ENCODE measurements at places on chromosomes 12 and 14. TPM values are rescaled to one million over a fixed set of nuclear protein-coding genes. Genes with fewer than 3 reads are reported as not detected.

DNA sequence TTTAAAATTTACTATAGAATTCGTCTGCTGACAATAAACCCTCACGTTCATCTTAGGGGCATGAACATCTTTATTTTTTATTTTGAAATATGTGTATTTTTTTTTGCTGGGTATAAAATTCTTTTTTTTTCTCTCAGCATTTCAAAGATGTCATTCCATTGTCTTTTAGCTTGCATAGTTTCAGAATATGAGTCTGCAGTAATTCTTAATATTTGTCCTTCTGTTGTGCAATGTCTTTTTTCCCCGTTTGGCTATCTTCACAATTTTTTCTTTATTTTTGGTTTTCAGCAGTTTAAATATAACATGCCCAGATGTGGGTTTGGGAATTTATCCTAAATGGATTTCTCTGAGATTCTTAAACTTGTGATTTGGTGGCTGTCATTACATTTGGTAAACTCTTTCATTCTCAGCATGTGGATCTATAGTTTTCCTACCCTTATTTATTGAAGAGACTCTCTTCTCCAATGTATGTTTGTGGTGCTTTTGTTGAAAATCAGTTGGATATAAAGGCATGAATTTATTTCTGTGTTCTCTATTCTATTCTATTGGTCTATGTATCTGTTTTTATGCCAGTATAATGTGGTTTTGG is 37.8 kb upstream of the PLBD1 start:
- H3K27me3 ChIP-seq = peaks cover 12% of the 10 kb centered on the region
- no peaks in the 10 kb centered on the region for H3K36me3 ChIP-seq
- no peaks in the 10 kb centered on the region for H3K4me1 ChIP-seq
- no peak overlapping the region for H3K27ac ChIP-seq
- DNase-seq = no peak

- no peak overlapping the region for H3K4me3 ChIP-seq
- H3K4me1 ChIP-seq = peaks cover 29% of the 10 kb centered on the region
- DNase-seq = no peak
- peaks cover 85% of the 10 kb centered on the region for H3K27me3 ChIP-seq
These were observed 8.4 kb downstream of the B4GALNT1 start for GRCh38 chr12:57624441-57625220.

Gene ASCL1
- total RNA-seq = not detected

- no peak overlapping the region for H3K4me3 ChIP-seq
- H3K36me3 ChIP-seq = no peaks in the 10 kb centered on the region
- no peaks in the 10 kb centered on the region for H3K27me3 ChIP-seq
- DNase-seq = no peak
These were observed 257.0 kb downstream of the ETNK1 start for GRCh38 chr12:22881878-22882385.

DNA sequence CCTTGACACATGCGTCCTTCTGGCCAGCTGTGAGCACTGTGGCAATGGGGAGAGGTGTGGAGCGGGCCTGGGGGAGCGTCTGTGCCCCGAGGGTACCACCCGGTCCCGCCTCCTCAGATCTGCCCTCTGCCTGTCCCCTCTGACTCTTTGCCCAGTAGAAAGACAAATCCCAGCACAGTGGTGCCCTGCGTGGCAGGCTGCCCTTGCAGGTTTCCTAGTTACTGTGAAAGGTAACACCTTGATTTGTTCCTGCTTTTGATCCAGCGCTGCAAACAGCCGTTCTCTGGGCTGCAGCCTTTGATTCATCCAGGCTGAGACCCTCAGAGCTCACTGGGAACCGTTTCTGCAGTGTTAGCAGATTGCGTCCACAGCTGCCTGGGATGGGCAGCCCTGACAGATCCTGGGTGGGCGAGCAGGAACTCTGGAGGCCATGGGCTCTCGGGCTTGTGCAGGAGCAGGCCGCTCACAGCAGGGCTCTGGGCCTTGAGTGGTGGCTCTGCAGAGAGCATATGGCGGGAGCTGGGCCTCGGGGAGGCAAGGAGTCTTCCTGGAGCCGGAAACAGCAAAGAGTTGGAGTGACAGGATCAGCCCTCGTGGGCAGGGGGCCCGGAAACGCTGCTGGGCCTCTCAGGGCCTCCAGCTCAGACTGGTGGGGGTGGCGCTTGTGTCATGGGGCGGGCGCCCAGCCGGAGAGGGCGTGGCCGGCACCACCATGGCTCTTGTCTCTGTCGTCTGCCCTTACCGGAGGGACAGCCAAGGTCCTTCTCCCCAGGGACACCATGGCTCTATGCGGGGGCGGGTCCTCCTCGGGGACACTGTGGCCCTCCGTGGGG is 16.6 kb downstream of the FBRSL1 start:
- peak; percentile 85 for DNase-seq
- H3K27ac ChIP-seq = peak overlapping the region; percentile 56
- H3K4me3 ChIP-seq = peak overlapping the region; percentile 54
- peaks cover 50% of the 10 kb centered on the region for H3K4me1 ChIP-seq
- no peaks in the 10 kb centered on the region for H3K27me3 ChIP-seq
- H3K36me3 ChIP-seq = peaks cover 2% of the 10 kb centered on the region

Gene TBC1D30
- total RNA-seq = 0.17 TPM

Gene AICDA
- total RNA-seq = not detected

Gene STXBP6
- not detected for total RNA-seq

- H3K27ac ChIP-seq = no peak overlapping the region
- peaks cover 7% of the 10 kb centered on the region for H3K4me1 ChIP-seq
- no peaks in the 10 kb centered on the region for H3K27me3 ChIP-seq
- DNase-seq = no peak
These were observed 67.6 kb downstream of the KIF21A start for GRCh38 chr12:39375206-39375808.

Gene AKAP6
- total RNA-seq = 2.0 TPM

DNA sequence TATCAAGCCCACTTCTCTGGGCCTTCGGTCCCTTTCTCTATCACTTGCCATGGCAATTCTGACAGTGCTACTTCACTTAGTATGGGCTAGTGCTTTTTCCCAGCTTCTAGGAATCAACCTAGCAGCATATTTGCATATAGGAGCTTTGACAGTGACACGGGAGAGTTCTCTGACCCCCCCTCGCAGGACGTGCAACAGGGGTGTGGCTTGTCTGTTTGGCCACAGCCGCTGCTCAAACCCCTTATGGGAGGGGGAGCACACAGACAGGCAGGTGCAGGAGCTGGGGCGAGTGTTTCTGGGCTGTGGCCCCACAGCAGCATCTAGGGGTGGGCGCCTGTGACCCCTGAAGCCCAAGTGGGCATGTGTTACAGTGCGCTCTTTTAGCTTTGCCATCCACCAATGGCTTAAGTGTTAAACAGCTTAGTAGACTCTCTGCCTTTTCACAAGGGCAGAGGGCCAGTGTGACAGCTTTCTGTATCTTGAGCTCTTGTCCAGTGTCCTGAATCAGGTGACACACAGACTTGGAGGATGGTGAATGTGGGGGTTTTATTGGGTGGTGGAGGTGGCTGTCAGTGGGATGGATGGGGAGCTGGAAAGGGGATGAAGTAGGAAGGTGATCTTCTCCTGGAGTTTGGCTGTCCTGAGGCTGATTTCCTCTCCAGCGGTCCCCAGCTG is 229.3 kb downstream of the PCNX1 start:
- no peaks in the 10 kb centered on the region for H3K4me1 ChIP-seq
- no peak overlapping the region for H3K4me3 ChIP-seq

Gene SLCO1A2
- total RNA-seq = not detected

DNA sequence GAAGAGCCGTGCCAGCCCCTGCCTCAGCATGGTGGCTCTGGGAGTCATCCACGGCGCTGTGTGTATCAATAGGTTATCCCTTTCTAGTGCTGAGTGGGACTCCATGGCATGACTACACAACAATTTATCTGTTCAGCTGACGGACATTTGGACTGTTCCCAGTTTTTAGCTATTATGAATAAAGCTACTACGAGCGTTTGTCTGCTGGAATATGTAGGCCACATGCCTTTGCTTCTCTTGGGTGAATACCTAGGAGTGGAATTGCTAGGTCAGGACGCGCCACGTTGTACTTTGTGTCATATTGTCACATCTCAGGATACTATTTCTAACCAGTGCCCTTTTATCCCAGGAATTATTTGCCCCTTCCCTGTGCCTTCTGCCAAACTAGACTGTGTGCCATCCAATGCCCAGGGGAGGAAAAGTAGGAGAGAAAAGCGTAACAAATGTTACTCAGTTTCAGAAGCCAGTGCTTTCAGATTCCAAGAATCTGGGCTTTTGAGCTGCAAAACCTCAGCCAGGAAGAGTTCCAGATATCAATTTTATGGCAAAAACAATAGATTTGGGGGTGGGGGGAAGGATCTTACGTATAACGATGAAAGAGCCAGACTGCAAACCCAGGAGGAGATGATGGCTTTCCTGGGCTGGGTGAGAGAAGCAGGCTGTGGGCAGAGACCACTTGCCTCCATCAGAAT is 62.5 kb upstream of the NCOR2 start:
- H3K27ac ChIP-seq = no peak overlapping the region
- no peaks in the 10 kb centered on the region for H3K27me3 ChIP-seq
- DNase-seq = no peak
- H3K4me3 ChIP-seq = no peak overlapping the region
- H3K36me3 ChIP-seq = no peaks in the 10 kb centered on the region

Gene OAS1
- total RNA-seq = 41.6 TPM

DNA sequence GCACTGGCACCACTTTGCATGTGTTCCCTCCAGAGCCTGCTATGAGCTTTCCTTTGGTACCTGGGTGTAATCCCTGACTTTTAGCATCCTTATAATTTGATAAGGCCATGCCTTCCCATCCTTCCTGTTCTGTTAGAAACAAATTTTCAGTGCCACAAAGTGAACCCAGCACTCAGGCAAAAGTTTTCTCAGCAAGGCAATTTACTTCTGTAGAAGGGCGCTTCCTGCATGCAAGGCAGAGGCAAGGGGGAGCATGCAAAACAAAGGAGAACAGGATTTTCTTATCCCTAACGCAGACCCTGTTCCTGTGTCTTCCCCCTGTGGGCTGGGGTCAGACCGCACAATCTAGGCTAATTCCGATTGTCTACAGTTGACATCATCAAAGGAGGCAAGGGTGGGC is 108.7 kb downstream of the RIN3 start:
- DNase-seq = no peak
- H3K4me1 ChIP-seq = peaks cover 3% of the 10 kb centered on the region
- no peak overlapping the region for H3K27ac ChIP-seq
- H3K27me3 ChIP-seq = no peaks in the 10 kb centered on the region

DNA sequence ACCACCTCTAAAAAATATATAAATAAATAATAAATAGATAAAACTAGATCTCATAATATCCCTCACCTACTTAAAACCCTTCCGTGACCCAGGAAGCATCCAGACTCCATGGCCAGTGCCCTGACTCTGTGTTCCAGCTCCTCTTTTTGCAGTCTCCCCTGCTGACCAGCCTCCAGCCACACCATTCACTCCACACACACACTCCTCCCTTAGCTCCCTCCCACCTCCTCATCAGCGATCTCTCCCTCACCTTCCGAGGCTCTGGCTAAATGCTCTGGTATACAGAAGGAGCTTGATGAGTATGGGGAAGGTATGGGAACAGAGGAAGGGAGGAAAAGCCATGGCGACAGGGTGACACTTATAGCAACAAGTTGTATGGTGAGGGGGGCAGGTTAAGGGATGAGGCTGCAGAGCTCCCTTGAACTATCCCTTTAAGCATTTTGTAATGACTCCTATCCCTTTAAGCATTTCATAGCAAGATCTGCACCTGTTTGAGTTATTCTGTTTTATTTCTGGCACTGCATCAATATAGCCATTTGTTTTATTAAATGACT is 26.1 kb upstream of the EIF4B start:
- no peaks in the 10 kb centered on the region for H3K4me1 ChIP-seq
- DNase-seq = no peak
- H3K4me3 ChIP-seq = no peak overlapping the region

DNA sequence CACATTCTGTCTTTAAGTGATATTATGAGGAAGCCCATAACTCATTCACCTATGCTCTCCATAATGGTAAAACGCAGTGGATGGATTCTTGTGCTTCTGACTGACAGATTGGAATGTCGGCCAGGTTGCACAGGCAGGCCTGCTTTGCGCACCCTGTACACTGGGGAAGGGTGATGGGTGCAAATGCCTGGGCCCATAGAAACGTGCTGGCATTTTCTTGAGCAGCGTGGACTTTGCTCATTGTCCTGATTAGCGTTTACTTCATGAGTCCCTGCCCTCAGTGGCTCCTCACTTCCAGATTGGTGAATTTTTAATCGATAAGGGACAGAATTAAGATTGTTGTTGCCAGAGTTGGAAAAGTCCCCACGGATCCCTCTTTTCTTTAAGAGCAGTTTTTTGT is 80.9 kb upstream of the TRAF3 start:
- no peak overlapping the region for H3K27ac ChIP-seq
- DNase-seq = no peak
- H3K27me3 ChIP-seq = no peaks in the 10 kb centered on the region
- peaks cover 2% of the 10 kb centered on the region for H3K36me3 ChIP-seq
- peaks cover 19% of the 10 kb centered on the region for H3K4me1 ChIP-seq
- H3K4me3 ChIP-seq = no peak overlapping the region

GRCh38 chr12:43291516-43291915 is 260.5 kb downstream of the ADAMTS20 start:
- H3K36me3 ChIP-seq = no peaks in the 10 kb centered on the region
- no peak overlapping the region for H3K27ac ChIP-seq
- DNase-seq = no peak
- H3K4me3 ChIP-seq = no peak overlapping the region

Gene DLGAP5
- 117 TPM for total RNA-seq

GRCh38 chr12:121226399-121226798 is 16.5 kb downstream of the P2RX4 start:
- H3K36me3 ChIP-seq = peaks cover 17% of the 10 kb centered on the region
- no peak overlapping the region for H3K4me3 ChIP-seq
- H3K27ac ChIP-seq = no peak overlapping the region

DNA sequence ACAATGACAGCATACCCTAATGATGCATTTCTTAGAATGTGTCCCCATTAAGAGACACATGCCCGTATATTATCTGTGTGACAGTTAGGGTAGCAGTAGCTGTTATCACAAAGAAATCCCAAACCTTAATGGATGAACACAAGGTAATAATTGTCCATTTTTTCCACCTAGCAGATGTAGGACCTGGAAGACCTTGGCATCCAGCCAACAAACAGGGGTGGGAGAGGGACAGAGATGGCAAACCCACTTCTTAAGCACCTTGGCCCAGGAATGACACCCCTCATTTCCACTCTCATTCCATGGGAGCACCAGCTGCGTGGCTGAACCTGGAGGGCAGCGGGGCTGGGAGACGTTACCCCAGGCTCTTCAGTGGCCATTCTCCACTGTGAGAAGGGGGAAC is 679.0 kb downstream of the AACS start:
- no peak overlapping the region for H3K27ac ChIP-seq
- no peaks in the 10 kb centered on the region for H3K4me1 ChIP-seq
- H3K4me3 ChIP-seq = no peak overlapping the region
- H3K27me3 ChIP-seq = no peaks in the 10 kb centered on the region

Gene KLRC1
- total RNA-seq = 0.21 TPM

DNA sequence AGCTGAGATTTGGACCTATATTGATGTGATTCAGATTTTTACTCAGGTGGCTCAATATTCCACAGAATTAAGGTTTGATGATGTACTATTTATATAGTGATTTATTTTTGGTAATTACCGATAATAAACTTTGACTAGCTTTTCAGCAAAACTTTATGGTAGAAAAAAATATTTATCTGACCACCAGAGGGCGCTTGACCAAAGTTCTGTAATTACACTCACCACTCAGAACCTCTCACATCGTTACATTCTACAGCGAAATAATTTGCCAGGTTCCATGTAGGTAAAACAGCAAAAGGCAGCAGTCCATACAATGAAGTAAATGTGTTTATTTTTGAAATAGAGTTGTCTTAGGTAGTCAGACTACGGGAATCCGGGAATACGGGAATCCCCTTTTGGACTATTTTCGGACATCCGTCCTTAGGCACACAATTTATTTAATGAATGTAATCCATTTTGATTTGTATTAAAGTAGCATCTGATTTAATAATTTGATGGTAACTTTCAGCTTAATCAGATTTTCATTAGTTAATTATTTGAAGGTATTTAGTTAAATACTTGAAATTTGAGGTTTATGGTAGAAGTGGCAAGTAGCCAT is 143.0 kb upstream of the DDHD1 start:
- DNase-seq = peak; percentile 22
- H3K4me3 ChIP-seq = no peak overlapping the region
- H3K27me3 ChIP-seq = no peaks in the 10 kb centered on the region
- H3K36me3 ChIP-seq = no peaks in the 10 kb centered on the region
- no peaks in the 10 kb centered on the region for H3K4me1 ChIP-seq

Measured in activated naive CD4-positive, alpha-beta T cell treated with anti-CD3 and anti-CD28 coated beads for 36 hours (primary cell).